ENCODE measurements at places on chromosomes 16 and 17.

- H3K36me3 ChIP-seq: no peaks in the 10 kb centered on the region
- no peak overlapping the region for H3K27ac ChIP-seq
- H3K4me3 ChIP-seq: no peak overlapping the region
- H3K4me1 ChIP-seq: peaks cover 9% of the 10 kb centered on the region
- no peak for DNase-seq
These were observed 2.4 kb downstream of the ABAT start for GRCh38 chr16:8676737-8677375.

DNA sequence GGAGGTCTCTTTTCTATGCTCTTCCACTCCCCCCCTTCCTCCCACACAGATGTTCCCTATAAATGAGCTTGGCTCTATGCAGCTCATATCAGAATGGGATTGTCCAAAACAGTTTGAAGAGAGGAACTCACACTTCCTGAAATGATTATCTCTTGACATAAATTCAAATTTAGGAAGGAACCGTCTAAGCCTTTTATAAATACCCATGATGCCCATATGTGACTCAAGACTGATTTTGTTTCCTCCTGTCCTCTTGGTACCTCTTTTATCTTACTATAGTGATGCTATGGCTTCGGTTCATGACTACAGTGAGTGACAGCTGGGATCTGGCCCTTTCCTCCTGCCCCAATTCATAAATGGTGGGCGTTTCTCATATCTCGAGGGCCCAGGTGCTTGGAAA lies 16.6 kb upstream of the TERF2 start:
- no peak overlapping the region for H3K27ac ChIP-seq
- H3K27me3 ChIP-seq: no peaks in the 10 kb centered on the region
- H3K4me1 ChIP-seq: no peaks in the 10 kb centered on the region
- no peak for DNase-seq

GRCh38 chr16:11253009-11253994 lies 2.7 kb downstream of the SOCS1 start:
- peaks cover 6% of the 10 kb centered on the region for H3K36me3 ChIP-seq
- H3K27me3 ChIP-seq: no peaks in the 10 kb centered on the region
- peak overlapping the region; percentile 48 for H3K27ac ChIP-seq
- peaks cover 40% of the 10 kb centered on the region for H3K4me1 ChIP-seq

DNA sequence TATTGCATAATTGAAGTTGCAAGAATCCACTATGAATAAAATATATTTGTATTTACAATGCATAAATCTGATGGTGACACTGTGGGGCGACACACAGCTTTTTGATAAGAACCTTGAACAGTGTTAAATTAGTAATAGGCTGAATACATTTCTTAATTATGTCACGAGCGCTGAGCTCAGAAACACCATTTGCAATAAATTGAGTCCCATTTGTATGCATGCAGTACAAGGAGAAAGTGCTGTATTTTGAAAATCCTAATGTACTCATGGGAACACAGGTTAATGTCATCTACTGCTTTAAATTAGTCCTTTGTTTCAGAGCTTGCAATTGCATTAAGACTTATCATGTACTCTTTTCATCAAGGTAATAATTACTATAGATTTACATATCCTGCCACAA lies 579.5 kb downstream of the RBFOX1 start:
- no peak overlapping the region for H3K4me3 ChIP-seq
- DNase-seq: no peak
- no peaks in the 10 kb centered on the region for H3K27me3 ChIP-seq
- no peaks in the 10 kb centered on the region for H3K4me1 ChIP-seq
- H3K27ac ChIP-seq: no peak overlapping the region

GRCh38 chr17:55607731-55608341 lies 96.6 kb upstream of the SMIM36 start:
- H3K36me3 ChIP-seq: no peaks in the 10 kb centered on the region
- H3K27me3 ChIP-seq: no peaks in the 10 kb centered on the region
- H3K4me3 ChIP-seq: no peak overlapping the region
- DNase-seq: no peak
- H3K27ac ChIP-seq: no peak overlapping the region
- H3K4me1 ChIP-seq: no peaks in the 10 kb centered on the region

DNA sequence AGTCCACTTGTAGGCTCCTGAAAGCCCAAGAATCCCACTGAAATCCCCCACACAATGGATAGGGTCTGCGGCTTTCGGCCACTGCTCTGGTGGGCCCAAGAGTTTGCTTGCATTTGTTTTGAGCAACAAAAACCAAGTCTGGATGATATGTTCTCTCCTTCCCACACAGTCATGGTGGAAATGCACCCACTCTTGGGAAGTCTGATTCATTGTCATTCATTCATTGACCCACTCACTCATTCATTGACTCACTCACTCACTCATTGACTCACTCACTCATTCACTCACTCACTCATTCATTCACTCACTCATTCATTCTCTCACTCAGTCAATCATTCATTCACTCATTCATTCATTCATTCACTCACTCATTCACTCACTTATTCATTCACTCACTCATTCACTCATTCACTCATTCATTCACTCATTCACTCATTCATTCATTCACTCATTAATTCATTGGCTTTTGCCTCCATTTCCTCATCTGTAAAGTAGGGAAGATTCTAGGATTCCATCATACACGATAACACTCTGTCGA lies 2.2 kb upstream of the CA5A start:
- no peaks in the 10 kb centered on the region for H3K4me1 ChIP-seq
- H3K4me3 ChIP-seq: no peak overlapping the region
- DNase-seq: no peak
- H3K27ac ChIP-seq: no peak overlapping the region
- no peaks in the 10 kb centered on the region for H3K27me3 ChIP-seq
- H3K36me3 ChIP-seq: no peaks in the 10 kb centered on the region

GRCh38 chr17:58305626-58306025 lies 23.0 kb downstream of the TSPOAP1 start:
- DNase-seq: no peak
- no peaks in the 10 kb centered on the region for H3K27me3 ChIP-seq
- H3K36me3 ChIP-seq: peaks cover 3% of the 10 kb centered on the region
- no peaks in the 10 kb centered on the region for H3K4me1 ChIP-seq

DNA sequence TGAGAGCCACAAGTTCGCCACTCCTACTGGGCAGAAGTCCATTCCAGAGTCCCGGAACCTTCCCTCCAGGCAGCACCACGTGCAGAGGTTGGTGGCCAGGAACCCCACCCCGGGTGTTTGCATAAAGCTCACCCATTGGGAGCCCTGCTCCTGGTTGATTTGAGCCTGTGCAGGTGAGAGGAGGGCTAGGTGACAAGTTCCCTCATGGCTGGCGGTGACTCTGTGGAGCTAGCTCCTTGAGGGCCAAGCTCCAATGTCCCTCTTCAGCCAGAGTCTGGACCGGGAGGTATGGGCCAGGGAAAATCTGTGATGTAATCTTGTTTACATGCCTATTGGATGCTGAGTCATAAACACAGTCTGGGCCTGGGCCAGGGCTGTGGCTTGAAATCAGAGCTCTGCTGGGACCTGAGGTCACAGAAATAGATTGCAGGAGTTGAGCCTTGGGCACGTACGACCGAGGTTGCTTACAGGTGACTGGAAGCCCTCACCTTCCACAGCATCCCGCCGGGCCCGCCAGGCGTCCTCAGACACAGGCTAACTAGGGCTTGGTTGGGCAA lies 118.9 kb downstream of the AATF start:
- no peak for DNase-seq
- H3K4me3 ChIP-seq: no peak overlapping the region
- H3K27ac ChIP-seq: no peak overlapping the region
- no peaks in the 10 kb centered on the region for H3K27me3 ChIP-seq

GRCh38 chr17:42670789-42671657 lies 5.8 kb downstream of the PLEKHH3 start:
- H3K36me3 ChIP-seq: peaks cover 11% of the 10 kb centered on the region
- no peak overlapping the region for H3K4me3 ChIP-seq
- no peak overlapping the region for H3K27ac ChIP-seq
- peaks cover 2% of the 10 kb centered on the region for H3K4me1 ChIP-seq
- DNase-seq: no peak
- H3K27me3 ChIP-seq: no peaks in the 10 kb centered on the region

- H3K36me3 ChIP-seq: no peaks in the 10 kb centered on the region
- H3K4me1 ChIP-seq: peaks cover 80% of the 10 kb centered on the region
These were observed 12.9 kb upstream of the MEAK7 start for GRCh38 chr16:84517366-84517765.

DNA sequence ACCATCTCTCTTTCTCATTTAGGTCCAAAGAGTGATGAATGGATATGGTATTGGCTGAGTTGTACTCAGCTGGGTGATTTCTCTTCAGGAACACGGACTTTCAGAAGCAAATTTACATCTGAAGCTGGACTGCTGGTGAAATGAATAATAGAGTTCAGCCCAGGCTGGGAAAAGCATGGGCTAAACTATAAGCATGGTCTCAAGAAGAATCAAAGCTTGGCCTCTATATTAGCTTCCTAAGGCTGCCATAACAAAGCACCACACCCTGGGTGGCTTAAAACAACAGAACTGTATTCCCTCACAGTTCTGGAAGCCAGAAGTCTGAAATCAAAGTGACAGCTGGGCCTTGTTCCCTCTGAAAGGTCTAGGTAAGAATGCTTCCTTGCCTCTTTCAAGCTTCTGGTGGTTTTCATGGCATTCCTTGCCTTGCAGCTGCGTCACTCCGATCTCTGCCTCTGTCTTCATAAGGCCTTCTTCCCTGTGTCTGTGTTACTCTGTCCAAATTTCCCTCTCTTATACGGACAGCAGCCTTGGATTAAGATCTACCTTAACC lies 89.8 kb upstream of the CES5A start:
- no peak for DNase-seq
- no peaks in the 10 kb centered on the region for H3K4me1 ChIP-seq
- no peaks in the 10 kb centered on the region for H3K27me3 ChIP-seq
- H3K4me3 ChIP-seq: no peak overlapping the region
- H3K27ac ChIP-seq: no peak overlapping the region

- H3K4me3 ChIP-seq: no peak overlapping the region
- H3K4me1 ChIP-seq: no peaks in the 10 kb centered on the region
- H3K36me3 ChIP-seq: peaks cover 75% of the 10 kb centered on the region
These were observed 25.9 kb downstream of the NMT1 start for GRCh38 chr17:45086865-45087503.
